DMS53 (cell line): ENCODE measurements at places on chromosomes 11 and 22.

- no peak for DNase-seq
These were observed 36.4 kb upstream of the KIRREL3 start for GRCh38 chr11:127037001-127037400.

DNA sequence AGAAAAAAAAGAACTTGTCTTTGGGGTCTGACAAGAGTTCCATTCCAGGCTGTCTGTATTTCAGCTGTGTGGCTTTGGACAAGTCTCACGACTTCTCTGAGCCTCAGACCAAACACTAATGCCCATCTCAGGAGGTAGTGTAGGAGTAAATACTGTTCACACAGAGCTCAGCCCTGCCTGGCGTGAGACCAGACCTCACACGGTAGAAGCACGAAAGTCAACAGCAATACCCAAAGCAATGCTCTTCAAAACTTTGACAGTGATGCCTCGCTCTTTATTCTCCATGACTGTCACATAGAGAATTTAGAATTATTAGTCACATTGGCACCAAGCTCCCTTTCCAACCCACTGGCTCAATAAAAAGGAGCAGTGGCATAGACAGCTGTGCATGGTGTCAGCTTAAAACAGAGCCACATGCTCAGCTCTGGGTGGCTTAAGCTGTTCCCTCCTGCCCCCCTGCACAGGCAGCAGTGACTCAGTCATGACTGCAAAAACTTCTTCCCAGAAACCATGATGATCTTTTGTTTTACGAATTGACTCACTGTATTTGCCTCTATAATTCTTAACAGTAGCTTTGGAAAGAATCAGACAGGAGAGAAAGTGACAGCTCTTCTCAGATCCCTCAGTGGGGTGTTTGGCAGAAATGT is 74.0 kb upstream of the PHF21B start:
- DNase-seq: no peak

- DNase-seq: no peak
These were observed 137.8 kb upstream of the UBASH3B start for GRCh38 chr11:122517403-122518379.

DNA sequence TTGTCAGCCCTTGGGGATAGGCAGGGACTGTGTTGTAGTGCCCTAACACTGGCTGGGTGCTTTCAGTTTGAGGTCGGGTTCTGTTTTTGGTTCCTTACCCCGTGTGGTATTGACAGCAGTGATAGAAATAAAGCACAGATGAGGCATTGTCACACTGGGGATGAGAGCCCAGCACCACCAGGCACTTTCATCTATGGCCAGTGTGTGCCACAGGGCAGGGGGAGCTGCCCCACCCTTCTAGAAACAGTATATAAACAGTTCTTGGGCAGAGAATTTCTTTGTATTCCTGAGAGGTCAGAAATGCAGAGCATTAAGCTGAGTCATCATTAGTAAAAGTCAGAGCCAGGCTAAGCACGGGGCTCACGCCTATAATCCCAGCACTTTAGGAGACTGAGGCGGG is 23.1 kb upstream of the CDC42EP2 start:
- DNase-seq: no peak

DNA sequence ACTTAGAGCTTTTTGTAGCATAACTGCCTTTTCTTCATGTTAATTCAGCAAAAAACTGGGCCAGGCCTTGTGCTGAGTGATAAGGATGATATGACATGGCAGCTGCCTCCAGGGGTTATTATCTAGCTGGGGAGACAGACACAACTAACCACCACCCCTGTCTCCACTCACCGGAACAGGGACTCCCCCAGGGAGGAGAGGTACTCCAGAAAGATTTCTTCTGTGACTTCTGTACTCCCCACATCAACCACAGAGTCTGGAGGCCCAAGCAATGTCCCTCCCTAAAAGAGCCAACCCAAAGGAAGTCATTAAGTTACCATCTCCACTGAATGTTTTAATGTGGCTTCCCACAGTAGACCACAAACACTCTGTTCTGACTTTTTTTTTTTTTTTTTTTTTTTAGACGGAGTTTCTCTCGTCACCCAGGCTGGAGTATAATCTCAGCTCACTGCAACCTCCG is 14.3 kb upstream of the PMM1 start:
- no peak for DNase-seq

- no peak for DNase-seq
These were observed 44.8 kb downstream of the PRR5L start for GRCh38 chr11:36340897-36341296.

DNA sequence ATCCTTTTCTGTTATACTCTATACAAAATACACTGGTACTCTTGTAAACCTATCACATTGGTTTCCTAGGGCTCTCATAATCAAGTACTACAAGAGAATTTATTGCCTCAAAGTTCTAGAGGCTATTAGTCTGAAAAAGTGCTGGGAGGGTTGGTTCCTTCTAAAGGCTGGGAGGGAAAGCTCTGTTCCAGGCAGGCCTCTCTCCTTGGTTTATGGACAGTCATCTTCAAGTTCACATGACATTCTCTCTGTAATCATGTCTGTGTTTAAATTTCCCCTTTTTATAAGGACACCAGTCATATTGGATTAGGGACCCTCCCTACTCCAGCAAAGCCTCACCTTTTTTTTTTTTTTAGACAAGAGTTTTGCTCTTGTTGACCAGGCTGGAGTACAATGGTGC is 9.1 kb downstream of the SLC36A4 start:
- DNase-seq: no peak

GRCh38 chr11:92141159-92141558 is 83.5 kb upstream of the FAT3 start:
- peak; percentile 48 for DNase-seq
